ENCODE measurements at places on chromosomes 4 and X.

- no peak for DNase-seq
These were observed 27.1 kb downstream of the STAG2 start for GRCh38 chrX:123988423-123989111.

GRCh38 chr4:70801265-70801809, 38.4 kb downstream of the GRSF1 start:
- no peak for DNase-seq

DNA sequence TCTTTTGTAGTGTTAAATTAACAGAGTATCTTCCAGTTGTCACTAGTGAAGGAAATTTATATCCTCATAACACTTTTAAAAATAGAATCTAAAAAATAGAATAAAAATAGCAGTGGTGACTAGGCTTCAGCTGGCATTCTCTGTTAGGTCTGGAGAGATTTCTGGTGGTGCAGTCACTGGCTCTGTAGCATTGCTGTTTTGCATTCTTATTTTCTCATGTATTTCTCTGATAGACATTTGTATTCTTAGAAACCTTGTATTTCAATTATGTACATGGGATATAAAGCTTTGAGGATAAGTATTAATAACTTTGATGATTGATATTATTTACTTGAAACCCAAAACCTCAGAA, 87.6 kb downstream of the TMEM131L start:
- DNase-seq = no peak

GRCh38 chr4:4631150-4631549, 89.3 kb upstream of the STX18 start:
- no peak for DNase-seq

DNA sequence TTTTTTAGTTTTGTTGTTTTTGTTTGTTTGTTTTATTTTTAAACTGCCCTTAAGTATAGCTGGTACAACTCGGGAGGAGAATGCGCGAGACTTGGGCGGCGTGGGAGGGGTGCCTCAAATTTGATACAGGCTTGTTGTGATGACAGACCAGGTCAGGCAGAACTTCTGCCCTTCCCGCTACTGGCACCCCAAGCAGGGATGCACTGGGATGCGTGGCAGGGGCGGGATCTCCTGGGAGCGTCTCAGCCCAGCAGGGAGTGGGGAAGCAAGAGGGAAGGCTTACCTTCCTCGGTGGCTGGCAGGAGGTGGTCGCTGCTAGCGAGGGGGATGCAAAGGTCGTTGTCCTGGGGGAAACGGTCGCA, 851 bp downstream of the SFRP2 start:
- no peak for DNase-seq
